ENCODE measurements at places on chromosomes 7 and 10.

DNA sequence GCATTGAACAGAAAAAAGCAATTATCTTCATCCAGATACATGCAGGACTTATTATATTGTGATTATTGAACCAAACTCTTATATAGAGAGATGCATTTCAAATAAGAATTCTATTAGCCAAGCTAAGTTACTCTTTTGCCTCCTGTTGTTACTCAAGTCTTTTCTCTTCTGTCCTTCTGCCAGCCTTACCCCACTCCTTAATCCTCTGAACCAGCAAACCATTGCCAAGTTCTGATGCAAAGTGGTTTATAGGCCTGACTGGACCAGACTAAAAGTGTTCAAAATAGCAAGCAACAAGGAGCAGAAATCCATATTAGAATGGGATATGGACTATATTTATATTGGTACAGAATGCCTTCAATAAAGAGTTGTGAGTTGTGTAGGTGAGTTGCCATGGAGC is 2.2 kb upstream of the SLC26A4 start:
- DNase-seq = no peak

DNA sequence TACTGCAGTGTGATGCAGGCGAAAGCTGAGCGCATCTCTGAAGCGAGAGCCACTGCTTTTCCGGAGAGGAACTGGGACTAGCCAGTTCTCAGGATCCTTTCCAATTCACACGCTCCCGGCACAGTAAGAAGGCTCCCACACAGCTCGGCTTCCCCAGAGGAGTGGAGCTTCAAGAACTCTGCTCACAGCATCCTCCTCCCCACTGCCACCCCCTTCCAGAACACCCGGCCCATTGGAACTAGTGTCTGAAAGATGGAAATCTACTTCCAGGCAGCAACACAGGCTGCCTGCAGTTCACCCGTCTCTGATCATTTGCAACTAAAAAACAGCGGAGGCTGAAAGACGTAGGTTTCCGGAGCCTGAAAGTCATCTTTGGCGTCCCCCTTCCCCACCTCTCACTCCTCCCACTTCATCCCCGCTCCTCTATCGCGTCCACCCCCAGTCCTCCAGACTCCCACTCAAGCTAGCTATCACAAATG is at the start of gene DGKB:
Gene DGKB, minus strand, starts transcription at position 163 of the 479 bp plus-strand sequence.
- no peak for DNase-seq

DNA sequence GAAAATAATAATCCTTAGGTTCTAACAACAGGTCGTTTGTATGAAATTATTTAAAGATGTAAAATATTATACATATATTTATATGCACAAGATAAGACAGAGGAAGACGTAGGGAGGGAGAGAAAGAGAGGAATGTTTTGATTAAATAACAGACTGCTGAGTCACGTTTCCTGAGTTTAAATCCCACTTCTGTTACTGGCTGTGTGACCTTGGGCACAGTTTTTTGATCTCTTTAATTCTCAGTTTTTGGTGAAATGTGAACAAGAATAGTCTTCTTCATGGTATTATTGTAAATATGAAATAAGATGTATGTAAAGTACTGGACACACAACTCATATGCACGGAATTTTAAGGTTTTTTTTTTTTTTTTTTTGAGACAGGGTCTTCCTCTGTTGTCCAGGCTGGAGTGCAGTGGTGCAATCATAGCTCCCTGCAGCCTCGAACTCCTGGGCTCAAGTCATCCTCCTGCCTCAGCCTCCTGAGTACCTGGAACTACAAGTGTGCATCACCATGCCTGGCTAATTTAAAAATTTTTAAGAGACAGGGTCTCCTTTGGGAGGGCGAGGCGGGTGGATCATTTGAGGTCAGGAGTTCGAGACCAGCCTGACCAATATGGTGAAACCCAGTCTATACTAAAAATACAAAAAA is 42.6 kb downstream of the BAMBI start:
- no peak for DNase-seq

GRCh38 chr7:95636140-95636940 is 40.0 kb upstream of the PDK4 start:
- DNase-seq = no peak

- no peak for DNase-seq
These were observed 699 bp downstream of the GHITM start for GRCh38 chr10:84140036-84140379.

DNA sequence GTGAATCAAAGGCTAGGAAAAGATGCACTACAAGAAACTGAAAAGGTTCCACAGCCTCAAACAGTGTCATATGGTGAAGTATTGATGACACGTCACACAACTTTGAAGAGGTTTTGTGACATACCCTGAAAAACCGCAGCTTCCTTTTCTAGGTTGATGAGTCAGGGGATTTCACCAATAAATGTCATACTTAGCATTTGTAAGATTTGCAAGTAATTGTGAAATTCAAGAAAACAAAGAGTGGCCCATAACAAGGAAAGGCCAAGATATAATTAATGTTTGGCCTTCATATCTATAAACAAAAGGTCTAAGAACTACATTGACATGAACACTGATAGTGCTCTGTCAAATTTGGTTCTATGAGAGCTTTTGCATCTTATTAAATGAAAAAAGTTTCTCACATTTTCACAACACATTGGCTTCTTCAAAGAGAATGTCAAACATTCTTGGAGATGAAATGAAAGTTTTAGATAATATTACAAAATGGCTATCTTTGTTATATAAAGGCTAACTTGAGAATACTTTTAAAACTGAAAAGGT is 62.0 kb upstream of the NAMPT start:
- DNase-seq = peak; percentile 20

GRCh38 chr7:55444786-55445185 is 79.6 kb downstream of the LANCL2 start:
- DNase-seq = no peak

GRCh38 chr10:34758447-34758996 is 56.6 kb downstream of the PARD3 start:
- no peak for DNase-seq

- DNase-seq = no peak
These were observed 78.1 kb upstream of the STRIP2 start for GRCh38 chr7:129356176-129356575.

GRCh38 chr7:154409703-154410311 is 357.6 kb downstream of the DPP6 start:
- DNase-seq = no peak

GRCh38 chr10:86960003-86960862 is 1.8 kb downstream of the SNCG start:
- peak; percentile 77 for DNase-seq

DNA sequence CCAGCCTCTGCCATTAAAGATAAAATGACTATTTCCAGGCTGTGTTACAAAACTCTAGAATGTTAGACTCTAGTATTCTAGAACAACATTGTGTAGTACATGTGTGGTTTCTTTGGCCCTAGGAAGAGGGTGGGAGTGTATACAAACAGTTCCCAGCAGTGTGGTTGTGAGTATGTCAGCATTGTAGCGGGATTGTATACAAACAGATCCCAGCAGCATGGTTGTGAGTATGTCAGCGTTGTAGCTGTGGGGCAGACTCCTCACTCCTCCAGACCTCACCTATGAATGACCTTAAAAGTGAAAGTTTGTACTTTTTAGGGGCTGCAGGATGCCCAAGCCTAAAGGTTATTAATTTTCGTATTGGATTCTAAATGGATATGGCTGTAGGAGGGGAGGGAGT is 6.9 kb upstream of the ACSL5 start:
- no peak for DNase-seq

Data from CD4-positive, alpha-beta T cell (primary cell).